ENCODE measurements at places on chromosomes 12 and 14.
A peak's percentile ranks its signal among the peaks of the same experiment; 100 is the strongest.

- no peak for DNase-seq
Measured at GRCh38 chr14:104331871-104332605, 193.7 kb downstream of the KIF26A start.

- DNase-seq: peak; percentile 46
Measured at GRCh38 chr12:124655048-124655697, 87.8 kb upstream of the NCOR2 start.

DNA sequence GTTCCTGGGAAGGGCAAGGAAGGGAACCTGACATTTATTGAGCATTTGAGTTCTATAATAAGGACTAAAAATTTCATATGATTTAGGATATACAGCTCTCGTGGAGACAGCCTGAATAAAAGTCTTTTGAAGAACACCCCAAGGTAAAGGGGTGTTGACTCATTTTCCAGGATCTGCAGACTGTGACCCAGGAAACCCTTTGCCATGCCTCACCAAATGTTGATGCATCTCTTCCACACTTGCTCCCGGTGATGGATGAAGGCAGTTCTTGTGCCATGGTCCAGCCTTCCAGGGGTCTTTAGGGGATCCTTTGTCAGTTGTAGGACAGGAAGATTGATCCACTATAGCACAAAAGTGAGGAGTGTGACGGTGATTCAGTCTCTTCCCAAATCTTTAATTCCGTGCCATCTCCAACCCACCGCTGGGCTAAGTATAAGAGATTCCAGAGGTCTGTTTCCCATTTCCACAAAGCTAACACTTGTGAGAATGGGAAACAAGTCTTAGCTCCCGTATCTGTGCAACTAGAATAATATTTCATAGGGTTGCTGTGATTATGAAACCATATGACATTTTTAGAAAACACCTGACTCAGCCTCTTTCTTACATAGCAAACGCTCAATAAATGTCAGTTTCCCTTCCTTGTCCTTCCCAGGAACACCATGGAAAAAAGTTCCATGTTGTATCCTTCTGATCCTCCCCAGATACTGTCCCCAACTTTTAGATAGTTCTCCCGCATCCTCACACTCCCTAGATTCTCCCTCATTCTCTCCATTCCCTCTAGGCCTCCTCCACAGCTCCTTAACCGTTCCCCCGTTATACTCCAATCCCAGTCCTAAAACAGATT, 836 bp downstream of the AAAS start:
- no peak for DNase-seq

DNA sequence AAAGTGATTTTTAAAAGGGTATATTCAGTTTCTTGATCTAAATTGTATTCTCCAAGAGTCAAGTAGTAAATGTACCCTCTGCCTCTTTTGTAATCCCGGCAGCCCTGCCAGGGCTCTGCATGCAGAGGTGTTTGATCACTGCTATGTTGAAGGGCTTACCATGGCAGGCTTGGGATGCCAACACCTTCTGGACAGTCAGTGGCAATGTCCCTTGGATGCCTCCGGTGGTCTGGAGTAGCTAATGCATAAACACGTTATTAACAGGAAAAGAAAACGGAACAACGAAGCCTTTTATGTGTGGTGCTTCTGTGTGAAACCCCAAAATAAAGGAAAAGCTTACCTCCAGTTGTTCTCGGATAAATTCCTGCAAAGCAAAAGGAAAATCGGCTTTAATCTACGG, 19.9 kb downstream of the EIF2B2 start:
- no peak for DNase-seq

GRCh38 chr14:65849091-65849490, 436.6 kb downstream of the FUT8 start:
- DNase-seq: no peak

GRCh38 chr12:105622846-105623736, 292.6 kb downstream of the C12orf75 start:
- DNase-seq: peak; percentile 75

- DNase-seq: no peak
Measured at GRCh38 chr14:103859416-103860202, 12.2 kb upstream of the PPP1R13B start.

DNA sequence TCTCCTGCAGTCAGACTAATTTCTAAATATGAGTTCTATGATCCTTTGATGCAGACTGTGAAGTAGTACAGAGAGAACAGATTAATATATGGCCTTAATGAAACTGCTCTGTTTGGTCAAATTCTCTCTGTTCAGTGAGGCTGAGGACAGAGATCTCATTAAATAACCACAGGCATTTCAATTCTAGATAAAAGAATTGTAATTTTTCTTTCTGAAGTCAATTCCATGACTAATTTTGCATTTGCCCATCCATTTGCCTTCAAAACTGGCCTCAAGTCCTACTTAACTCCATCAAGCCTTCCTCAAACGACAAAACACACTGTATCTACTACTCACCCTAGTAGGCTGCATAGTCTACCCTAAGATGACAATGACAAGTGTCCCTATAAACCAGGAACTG, 67.1 kb downstream of the DUSP16 start:
- no peak for DNase-seq

GRCh38 chr14:65333943-65334687, 78.4 kb upstream of the FUT8 start:
- no peak for DNase-seq

GRCh38 chr12:75814851-75815754, 216.5 kb downstream of the PHLDA1 start:
- DNase-seq: peak; percentile 67

- no peak for DNase-seq
Measured at GRCh38 chr12:128929057-128929456, 75.8 kb downstream of the GLT1D1 start.

GRCh38 chr12:80966001-80966400, 28.3 kb upstream of the LIN7A start:
- no peak for DNase-seq

DNA sequence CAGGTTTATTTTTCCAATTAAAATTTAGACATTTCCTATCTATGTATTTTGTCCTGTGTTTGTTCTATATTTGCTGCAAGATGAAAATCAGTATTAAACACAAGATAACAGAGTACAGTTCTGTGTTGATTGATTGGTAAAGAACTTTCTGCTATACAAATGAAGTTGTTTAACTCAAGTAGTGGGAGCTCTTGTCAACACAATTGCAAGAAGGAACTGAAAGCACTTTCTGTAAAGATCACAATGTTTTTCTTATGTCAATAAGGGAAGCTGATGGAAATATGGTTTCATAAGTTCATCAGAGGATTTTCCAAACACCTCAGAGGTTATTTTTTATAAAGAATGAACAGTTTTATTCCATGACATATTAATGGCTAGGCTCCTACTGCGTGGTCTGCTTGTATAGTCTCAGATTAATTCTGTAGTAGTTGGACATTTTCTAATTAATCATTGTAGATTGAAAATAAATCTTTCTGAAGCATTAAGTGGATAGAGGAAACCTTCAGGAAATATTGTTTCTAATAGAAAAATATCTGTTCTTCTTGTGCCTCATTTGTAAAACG, 379.5 kb downstream of the LRFN5 start:
- no peak for DNase-seq

DNA sequence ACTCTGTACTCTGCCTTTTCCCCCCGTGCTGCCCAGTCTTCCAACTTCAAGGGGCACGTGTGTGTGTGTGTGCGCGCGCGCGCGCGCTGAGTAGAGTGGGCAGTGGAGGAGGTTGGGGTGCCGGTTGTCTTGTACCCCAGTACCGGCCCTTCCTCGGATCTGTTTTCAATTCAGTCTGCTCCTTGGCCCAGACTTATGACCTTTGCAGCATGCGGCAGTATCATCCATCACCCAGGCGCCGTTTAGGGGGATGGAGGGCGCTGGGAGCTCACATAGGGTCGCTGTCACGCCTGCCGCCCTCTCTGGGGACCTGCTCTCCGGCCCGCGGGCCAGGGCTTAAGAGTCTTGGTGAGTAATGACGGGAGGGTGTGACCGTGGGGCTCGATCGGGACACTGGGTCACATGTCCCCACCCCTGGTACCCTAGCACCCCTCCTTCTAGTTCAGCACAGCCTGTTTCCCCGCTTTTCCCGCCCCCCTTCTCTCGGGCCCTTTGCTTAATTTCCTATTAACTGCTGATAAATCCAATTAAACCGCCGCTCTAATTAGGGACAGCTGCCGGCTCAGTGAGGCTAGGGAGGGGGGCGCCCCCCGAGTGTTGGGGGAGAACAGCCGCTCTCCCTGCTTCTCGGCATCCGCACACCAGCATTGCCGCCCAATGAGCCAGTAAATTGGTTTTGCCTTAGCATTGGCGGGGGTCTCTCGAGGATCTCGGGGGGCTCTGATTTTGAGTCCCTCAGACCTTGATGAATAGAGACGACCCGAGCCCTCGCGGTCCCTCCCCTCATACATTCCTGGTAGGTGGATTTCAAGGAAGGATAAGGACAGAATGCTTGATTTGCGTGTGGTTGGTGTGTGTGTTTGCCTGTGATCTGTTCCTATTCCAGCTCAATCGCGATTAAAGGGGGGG, 9.3 kb downstream of the STAC3 start:
- peak; percentile 79 for DNase-seq

- DNase-seq: no peak
Measured at GRCh38 chr14:104597576-104597975, 7.0 kb downstream of the TMEM179 start.

- DNase-seq: no peak
Measured at GRCh38 chr12:18261273-18261672, at the start of gene PIK3C2G. Gene PIK3C2G (plus strand): TSS chr12:18261518. CDS start chr12:18282082, 20,564 bp downstream.

All from retina (tissue), 1 donor.